Mesothelial cell of epicardium (in vitro differentiated cells): ENCODE measurements at places on chromosomes 12 and 14. TPM values are rescaled to one million over a fixed set of nuclear protein-coding genes. Genes with fewer than 3 reads are reported as not detected.

DNA sequence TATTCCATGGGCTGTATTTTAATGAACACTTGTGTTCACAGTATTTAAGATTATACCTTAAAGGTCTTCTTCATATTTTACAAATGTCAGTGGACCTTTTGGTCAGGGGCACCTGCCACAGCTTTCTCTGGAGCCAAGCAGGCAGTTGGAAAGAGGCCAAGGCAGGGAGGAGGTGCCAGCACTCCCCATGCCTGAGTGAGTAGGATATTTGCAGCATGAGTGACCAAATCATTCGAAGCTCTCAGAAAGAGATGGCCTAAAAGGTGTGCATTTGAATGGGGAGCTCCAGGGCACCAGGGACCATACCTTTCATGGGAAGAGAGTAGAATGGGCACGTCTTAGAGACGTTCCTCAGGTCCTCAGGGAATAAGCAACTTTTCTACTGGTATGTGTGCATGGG lies 121.6 kb downstream of the GPR135 start:
- no peak overlapping the region for H3K27ac ChIP-seq
- peaks cover 52% of the 10 kb centered on the region for H3K4me1 ChIP-seq
- H3K27me3 ChIP-seq: no peaks in the 10 kb centered on the region
- H3K4me3 ChIP-seq: no peak overlapping the region
- no peak for DNase-seq

- peak overlapping the region; percentile 40 for H3K27ac ChIP-seq
- H3K27me3 ChIP-seq: no peaks in the 10 kb centered on the region
- H3K36me3 ChIP-seq: peaks cover 36% of the 10 kb centered on the region
- H3K4me3 ChIP-seq: no peak overlapping the region
These were observed 41.6 kb downstream of the UBE3B start for GRCh38 chr12:109518820-109519665.

DNA sequence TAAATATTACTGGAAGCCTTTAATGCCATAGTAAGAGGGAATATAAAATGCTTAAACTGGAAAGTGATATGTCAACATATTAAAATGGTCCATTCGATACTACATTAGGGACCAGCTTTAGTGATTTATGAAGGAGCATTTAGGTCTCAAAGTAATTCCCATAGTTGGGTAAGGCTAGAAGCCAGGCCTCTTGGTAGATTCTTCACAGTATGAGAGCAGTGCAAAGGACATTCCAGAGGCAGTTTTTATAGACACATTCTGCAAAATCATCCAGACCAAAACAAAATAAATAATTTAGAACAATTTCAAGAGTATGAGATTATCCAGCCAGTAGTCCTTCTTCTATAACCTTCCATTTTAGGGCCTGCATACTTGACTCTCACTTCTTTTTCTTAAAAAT lies 142.6 kb upstream of the PDZRN4 start:
- H3K27me3 ChIP-seq: no peaks in the 10 kb centered on the region
- no peak overlapping the region for H3K27ac ChIP-seq
- DNase-seq: no peak

GRCh38 chr12:108635997-108636808 lies 2.5 kb upstream of the SELPLG start:
- peaks cover 31% of the 10 kb centered on the region for H3K4me1 ChIP-seq
- no peaks in the 10 kb centered on the region for H3K27me3 ChIP-seq
- H3K4me3 ChIP-seq: no peak overlapping the region
- H3K27ac ChIP-seq: no peak overlapping the region

DNA sequence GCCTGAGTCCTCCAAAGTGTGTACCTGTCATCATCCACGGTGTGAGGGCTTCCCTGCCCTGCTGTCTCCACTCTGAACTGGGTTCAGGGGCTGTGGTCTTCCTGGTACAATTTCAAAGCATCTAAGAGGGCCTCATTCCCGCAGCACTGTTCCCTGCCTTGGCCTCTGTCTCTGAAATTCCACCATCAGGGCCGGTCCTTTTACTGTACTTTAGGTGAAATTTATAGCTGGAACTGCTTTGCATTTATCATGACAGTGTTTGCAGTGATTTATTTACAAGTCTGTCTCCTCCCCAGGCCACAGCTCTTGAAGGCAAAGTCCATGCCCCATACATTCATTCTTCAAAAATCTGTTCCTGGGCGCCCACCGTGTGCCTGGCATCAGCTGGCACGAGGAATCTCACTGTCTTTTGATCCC lies 36.9 kb upstream of the NCOR2 start:
- DNase-seq: no peak
- peaks cover 61% of the 10 kb centered on the region for H3K4me1 ChIP-seq
- H3K27me3 ChIP-seq: no peaks in the 10 kb centered on the region
- no peaks in the 10 kb centered on the region for H3K36me3 ChIP-seq
- peak overlapping the region; percentile 95 for H3K27ac ChIP-seq

- H3K36me3 ChIP-seq: no peaks in the 10 kb centered on the region
- peaks cover 21% of the 10 kb centered on the region for H3K27me3 ChIP-seq
- DNase-seq: no peak
- H3K4me3 ChIP-seq: no peak overlapping the region
- H3K4me1 ChIP-seq: no peaks in the 10 kb centered on the region
These were observed 209.3 kb downstream of the TTC8 start for GRCh38 chr14:89033756-89034155.

DNA sequence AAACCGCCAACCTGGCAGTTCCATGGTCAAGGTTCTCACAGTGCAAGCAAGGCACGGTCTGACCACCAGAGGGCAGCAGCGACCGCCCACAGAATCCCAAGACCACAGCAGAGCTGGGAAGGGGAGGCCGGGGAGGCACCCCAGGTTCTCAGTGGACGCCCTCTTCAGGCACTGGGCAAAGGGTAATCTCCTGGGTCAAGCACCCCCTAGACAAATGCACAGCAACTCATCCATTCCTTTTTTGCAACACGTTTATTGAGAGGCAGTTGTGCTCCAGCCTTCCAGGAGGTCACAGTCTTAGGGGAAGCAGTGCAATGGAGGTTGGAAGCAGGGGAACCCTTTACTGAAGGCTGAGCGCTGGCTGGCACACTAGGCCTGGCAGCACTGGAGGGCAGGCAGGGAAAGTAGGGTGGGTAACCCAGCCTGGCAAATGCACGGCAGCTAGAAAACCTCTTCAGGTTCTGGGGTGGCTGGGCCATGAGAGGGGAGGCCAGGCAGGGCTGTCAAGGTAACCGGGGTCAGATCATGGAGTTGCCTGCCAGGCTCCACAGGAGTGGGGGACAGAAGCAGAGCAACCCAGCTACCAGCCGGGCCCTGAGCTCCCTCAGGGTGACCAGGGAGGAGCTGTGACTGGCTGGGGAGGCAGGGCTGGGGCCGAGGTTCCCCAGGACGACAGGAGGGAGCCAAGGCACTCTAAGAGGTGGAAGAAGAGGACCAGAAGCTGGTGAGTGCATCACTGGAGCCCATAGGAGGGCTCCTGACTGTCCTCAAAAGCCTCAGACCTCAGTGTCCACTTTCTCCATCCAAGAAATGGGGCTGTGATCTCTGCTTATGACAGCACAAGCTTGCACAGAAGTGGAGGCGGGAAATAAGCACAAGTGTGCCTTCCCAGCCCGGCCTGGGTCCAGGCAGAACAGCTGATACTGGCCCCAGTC lies 1.8 kb upstream of the RHOF start:
- DNase-seq: peak; percentile 89
- peaks cover 7% of the 10 kb centered on the region for H3K36me3 ChIP-seq
- H3K27me3 ChIP-seq: no peaks in the 10 kb centered on the region
- peaks cover 50% of the 10 kb centered on the region for H3K4me1 ChIP-seq

DNA sequence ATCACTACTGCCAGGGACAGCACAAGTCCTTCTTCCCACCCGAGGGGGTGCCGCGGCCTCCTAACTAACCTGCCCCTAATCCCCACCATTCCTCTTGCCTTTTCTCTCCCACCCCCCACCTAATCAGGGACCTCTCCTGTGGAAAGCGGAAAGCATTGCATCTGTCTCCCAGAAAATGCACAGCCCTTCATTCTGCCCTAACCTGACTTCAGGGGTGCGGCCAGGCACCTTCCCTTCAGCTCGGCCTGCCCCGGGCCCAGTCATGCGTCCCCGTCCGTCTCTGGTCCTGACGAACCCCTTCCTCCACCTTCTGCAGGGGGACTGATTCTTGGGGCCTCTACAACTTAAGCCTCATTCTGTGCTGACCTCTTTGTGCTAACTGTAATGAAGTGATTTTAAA lies 43.9 kb upstream of the TRAF3 start:
- no peaks in the 10 kb centered on the region for H3K27me3 ChIP-seq
- H3K4me1 ChIP-seq: no peaks in the 10 kb centered on the region
- no peak for DNase-seq

The CRACR2A gene
- total RNA-seq: 1.0 to 1.2 TPM (median 1.1 TPM) in 3 replicates

The ANO2 gene
- total RNA-seq: 6.2 to 7.6 TPM (median 6.3 TPM) in 3 replicates

The GSC gene
- 3.8 to 4.9 TPM (median 4.4 TPM) in 3 replicates for total RNA-seq

The BATF gene
- total RNA-seq: 1.4 to 1.8 TPM (median 1.6 TPM) in 3 replicates

The CKB gene
- 50.6 to 56.7 TPM (median 53.3 TPM) in 3 replicates for total RNA-seq

The GLIPR1L1 gene
- not detected in 3 replicates for total RNA-seq

The PPFIA2 gene
- total RNA-seq: 1.0 to 1.6 TPM (median 1.1 TPM) in 3 replicates

The CTSG gene
- total RNA-seq: not detected in 3 replicates
